T-helper 2 cell (primary cell): ENCODE measurements at places on chromosomes 7 and 10.
A peak's percentile ranks its signal among the peaks of the same experiment; 100 is the strongest.

DNA sequence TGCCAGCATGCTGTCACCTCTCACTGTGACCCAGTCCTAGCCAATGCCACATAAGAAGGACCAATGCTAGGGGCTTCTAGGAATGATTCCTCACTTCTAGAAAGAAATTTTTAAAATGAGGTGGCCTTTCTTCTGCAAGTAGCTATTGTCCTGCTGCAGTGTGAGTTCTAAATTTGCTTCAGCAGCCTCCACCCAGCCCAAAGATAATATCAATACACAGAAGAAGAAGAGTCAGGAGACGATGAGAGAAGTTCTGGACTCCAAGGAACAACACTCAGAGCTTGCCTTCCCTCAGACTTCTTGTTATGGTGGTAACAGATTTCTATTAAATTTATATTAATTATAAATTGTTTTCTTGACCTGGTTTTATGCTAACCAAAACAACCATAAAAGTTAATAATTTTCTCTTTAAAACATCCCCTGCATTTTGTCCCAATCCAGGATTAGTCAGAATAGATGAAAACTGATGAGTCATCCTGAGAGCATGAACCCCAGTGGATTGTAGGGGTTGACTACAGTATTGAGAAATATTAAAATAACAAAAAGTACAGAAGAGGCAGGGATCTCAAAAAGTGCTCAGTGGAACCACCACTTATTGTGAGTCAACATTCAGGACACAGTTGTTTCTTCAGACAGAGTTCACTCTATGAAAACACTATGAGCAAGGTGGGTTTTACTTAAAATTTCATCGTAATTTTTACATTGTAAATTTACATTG, 29.6 kb upstream of the AKR1C2 start:
- DNase-seq = no peak

GRCh38 chr10:65032867-65033769, 1511.9 kb downstream of the REEP3 start:
- no peak for DNase-seq

DNA sequence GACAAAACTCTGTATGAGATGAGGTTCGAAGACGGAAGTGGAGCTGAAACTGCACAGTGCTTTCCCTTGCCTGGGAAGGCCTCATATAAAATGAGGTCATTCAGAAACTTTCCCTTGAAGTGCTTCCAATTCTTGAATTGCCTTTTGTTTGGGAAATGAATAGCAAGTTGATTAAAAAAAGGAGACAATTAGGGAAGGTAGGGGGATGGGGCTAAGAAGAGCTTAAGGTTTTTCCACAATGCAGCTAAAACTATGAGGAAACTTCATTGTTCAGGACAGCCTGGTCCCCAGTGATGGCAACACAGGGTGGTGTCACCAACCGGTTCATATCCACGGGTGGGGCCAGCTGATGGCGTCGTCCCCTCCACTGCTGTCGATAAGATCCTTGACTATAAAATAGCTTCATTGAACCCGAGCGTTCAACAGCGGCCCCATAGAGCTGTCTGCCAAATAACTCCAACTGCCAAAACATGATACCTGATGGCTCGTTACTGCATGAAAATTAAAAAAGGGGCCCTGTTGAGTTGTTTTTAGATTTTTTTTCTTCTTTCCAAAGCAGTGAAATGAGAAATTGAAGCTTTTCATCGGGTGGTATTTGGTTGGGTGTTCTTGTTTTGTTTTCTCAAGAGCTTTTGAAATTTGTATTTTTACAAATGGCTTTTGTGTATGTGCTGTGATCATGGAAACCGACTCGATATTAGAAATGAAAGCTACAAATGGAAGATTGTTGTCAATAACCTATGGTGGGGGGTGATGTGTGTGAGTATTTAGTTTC, 2.8 kb upstream of the CELF2 start:
- no peak for DNase-seq

DNA sequence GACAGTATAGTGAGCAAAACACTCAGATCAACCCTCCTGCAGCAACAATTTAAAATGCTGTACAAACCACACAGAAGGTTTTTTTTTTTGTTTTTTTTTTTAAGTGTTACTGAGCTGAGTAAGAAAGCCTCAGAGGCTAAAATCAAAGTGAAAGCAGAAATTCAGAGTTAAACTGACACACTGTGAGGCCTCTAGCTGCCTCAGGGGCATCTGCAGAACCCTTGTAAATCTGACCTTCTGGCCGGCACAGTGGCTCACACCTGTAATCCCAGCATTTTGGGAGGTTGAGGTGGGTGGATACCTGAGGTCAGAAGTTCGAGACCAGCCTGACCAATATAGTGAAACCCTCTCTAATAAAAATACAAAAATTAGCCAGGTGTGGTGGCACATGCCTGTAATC, 7.4 kb upstream of the GNA12 start:
- DNase-seq = peak; percentile 83

- peak; percentile 23 for DNase-seq
Observed at GRCh38 chr7:79912213-79912633, 222.4 kb upstream of the GNAI1 start.

DNA sequence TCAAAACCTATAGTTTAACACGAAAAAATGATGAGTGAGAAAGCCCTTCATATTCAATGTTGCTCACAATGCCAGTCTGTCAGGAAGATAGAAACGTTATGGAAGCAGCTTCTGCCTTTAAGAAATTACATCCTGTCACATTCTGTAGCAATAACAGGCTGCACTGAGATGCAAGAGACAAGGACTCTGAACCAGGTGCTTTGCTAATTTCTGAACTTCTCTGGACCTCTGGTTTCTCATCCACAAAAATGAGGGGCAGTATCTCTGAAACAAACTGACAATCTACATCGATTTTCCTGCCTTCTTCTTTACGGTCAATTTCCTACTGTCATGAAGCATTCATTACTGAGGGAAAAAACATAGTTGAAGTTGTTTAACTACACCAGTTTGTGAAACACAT, 234.0 kb downstream of the SNX13 start:
- DNase-seq = no peak
